Umbilical cord (tissue), 2 donors: ENCODE measurements at places on chromosomes 3 and 15. TPM values are rescaled to one million over a fixed set of nuclear protein-coding genes. Genes with fewer than 3 reads are reported as not detected.

DNA sequence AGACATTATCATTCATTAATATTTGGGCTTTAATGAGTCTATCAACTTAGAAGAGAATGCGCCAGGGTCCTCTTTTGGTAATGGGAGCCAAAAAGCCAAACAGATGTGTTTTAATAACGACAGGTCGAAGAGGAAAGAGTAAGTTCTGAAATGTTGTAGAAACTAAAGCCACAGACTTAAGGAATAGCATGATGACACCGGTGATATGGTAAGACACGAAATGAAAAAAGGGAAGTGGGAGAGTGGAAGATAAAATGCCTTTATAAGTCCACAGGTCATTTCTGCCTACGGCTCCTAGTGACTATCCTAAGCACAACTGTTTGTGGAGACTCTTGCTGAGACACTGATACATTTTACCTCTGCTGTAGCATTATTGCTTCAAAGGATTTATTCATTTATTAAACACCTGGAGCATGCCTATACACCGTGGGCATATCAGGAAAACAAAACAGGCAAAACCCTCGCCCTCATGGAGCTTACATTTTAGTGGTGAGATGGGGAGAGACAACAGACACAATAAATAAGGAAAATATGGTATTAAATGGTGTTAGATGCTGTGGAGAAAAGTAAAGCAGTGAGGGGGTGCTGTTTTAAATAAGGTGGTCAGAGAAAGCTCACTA, 11.7 kb upstream of the CD47 start:
- no peak for DNase-seq

GRCh38 chr3:42780892-42781700, 8.0 kb upstream of the CCDC13 start:
- peak; percentile 77 for DNase-seq

- DNase-seq: no peak
Observed at GRCh38 chr3:113754494-113755159, 7.8 kb downstream of the ATP6V1A start.

- DNase-seq: no peak
Observed at GRCh38 chr15:44668921-44669320, 5.5 kb upstream of the SPG11 start.

DNA sequence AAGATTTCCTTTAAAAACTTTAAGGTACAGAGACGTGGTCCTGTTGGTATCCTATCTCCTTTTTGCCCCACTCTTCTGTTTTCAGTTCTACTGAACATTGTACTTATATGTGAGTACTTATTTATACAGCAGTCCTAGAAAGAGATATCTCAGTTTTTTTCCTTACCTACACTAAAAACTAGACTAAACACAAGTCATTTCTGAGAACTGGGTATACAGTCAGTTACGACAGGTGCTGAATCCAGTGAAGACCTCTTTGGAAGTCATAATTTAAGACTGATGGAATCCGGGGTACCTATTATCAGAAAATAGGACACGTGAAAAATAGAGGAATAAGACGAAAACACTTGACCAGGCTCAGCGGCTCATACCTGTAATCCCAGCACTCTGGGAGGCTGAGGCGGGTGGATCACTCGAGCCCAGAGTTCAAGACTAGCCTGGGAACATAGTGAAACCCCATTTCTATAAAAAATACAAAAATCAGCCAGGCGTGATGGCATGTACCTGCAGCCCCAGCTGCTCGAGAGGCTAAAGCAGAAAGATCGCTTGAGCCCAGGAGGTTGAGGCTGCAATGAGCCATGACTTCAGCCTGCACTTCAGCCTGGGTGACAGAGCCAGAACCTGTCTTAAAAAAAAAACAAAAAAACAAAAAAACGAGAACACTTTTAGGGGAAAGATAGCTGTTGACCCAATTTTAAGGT, 76.3 kb downstream of the KLHL25 start:
- DNase-seq: no peak

DNA sequence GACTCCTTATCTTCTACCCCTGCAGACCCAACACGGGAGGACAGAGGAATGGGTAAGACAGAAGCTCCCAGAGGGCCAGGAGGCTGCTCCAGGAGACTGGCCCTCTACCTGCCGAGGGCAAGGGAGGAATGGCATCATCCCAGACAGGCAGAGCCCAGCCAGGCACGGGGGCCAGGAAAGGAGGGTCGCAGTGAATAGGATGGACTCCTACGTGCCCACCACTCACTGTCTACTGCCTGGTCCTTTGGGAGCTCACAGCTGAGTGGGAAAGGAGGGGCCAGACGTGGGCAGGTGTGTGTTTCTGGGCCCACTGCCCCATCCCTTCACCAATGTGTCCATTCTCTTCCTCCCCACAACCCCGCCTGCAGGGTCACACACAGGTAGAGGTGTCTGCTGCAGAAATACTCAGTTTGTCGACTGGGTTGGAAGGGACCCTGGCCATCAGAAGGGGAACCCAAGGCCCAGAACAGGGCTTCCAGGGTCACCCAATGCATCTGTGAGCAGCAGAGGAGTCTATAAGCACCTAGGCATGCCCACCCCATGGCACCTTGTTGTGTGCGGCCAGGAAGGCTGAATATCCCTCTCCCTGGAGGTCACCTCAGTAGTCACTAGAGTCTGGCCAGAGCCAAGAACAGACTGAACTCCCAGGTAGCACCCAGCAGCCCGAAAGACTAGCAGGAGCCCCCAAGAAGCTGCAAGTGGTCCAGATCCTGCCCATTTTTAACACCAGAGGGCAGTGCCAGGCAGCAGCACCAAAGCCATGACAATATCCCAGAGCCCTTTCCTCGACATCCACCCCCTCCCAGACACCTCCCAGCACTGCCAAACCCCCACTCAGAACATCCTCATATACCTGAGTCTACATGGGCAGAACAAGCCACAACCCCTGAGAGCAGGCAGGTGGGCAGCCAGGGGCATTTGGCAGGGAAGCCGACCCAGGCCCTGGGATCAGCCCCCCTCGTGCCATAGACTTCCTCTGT, 24.0 kb downstream of the TKT start:
- no peak for DNase-seq

Gene HRG
- total RNA-seq: 1.9 TPM
